ENCODE measurements at places on chromosomes 7 and 10. TPM values are rescaled to one million over a fixed set of nuclear protein-coding genes. Genes with fewer than 3 reads are reported as not detected.

DNA sequence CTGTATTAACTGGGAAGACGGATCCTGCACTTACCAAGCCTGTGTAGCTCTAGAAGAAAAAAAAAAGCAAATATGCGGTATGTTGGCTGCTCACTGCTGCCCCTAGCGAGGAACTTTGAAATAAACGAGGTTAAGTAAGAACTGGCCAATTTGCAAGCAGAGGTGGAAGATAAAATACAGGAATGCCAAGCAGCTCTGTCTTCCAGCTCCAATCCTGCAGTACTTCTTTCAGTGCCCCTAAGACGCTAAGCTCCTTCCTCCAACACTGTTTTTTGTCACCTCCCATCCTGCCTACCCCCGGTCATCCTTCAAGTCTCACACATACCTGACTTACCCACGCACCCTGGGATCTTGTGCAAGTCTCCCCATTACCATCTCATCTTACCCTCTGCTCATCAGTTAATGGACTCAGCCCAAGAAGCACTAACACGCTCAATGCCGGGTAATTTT is 809 bp downstream of the C10orf143 start:
- DNase-seq = peak; percentile 68

GRCh38 chr7:15407910-15408309 is 153.9 kb downstream of the AGMO start:
- DNase-seq = no peak

GRCh38 chr10:124911124-124912067 is 30.5 kb upstream of the ZRANB1 start:
- no peak for DNase-seq

DNA sequence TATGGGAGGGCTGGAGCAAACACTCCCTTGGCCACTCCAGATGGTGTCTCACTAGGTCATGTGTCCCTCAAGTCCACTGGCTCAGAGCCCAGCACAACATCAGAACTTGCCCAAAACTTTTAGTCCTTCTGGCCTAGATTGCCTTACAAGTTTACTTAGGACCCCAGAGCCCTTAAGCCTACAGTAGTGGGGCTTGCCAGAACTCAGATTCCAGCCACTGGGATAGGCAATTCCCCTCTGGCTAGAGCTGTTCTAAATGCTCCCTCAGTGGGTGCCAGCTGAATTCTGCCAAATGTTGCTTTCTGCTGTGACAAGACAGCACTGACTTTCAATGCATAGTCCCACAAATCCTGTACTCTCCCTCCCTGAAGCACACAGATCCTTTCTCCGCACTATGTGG is 331.1 kb downstream of the HTR7 start:
- DNase-seq = no peak

DNA sequence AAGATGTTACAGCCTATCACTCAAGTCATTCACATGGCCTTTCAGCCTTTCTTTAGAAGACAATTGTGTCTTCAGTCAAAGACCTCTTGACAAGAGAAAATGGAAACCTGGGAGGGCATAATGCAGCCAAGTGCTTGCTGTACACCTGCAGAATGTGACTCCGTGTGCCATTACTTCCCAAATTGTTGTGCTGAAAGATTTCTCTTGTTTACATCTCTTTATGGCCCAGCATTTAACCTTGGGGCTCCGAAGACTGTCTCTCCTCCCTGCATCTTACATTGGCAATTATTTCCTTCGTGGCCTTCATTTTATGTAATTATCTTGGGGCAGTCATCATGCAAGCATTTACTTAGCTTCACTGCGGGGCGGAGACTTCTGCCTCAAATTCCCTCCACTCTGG is 287.0 kb downstream of the TCF7L2 start:
- DNase-seq = no peak

Gene MMD2
- 2.4 TPM for total RNA-seq

Gene AGBL3
- total RNA-seq = 8.2 TPM

- DNase-seq = no peak
Measured at GRCh38 chr10:62073429-62073828, 171.9 kb downstream of the ARID5B start.

Data from frontal cortex (tissue), 4 donors.